ENCODE measurements at places on chromosomes 16 and 17. TPM values are rescaled to one million over a fixed set of nuclear protein-coding genes. Genes with fewer than 3 reads are reported as not detected.

GRCh38 chr17:19331543-19332245 lies 30.8 kb downstream of the B9D1 start:
- peak; percentile 32 for DNase-seq

- DNase-seq, result no peak
These were observed 108.9 kb downstream of the ENGASE start for GRCh38 chr17:79183293-79184158.

DNA sequence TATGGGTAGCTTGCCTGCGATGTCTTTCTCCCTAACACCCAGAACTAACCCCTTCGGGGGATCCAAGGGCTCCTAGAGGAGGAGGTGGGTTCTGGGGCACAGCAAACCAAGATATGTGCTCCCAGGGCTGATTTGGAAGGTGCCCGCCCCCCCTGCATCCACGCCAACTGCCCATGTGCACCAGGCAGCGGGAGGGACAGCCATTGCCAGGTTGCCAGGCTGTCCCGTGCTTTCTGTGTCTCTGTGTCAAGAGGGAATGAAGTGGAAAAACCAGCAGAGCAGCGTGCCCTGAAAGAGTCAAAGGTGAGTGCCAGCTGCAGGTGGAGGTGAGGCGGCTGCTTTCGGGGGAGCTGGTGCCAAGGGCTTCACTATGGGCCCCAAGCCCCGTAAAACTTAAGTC lies 6.4 kb downstream of the TEKT5 start:
- DNase-seq, result no peak

GRCh38 chr16:16143038-16143763 lies 80.1 kb downstream of the ABCC6 start:
- DNase-seq, result peak; percentile 79

GRCh38 chr16:88315543-88316105 lies 67.1 kb upstream of the ZNF469 start:
- peak; percentile 52 for DNase-seq

DNA sequence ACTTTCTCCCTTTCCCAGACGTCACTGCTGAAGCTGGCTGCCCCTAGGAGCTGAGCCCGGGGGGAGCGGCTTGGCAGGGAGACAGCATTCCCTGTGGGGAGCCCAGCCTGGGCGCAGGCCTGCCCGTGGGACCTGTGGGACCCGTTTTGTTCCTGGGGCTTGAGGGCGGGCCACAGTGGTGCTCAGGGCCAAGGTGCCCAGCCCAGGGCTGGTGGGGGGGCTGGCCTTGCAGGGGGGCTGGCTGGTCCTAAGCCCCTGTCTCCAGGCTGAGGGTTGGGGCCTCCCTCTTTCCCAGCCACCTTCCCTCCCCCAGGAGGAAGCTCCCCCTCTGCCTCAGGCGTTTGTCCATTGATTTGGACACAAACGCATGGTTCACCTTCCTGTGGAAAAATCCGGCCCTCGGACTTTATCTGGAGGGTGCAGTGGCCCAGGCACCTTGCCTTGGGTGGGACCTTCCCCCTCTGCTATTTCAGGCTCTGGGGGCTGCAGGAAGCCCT lies 4.4 kb downstream of the NHERF2 start:
- DNase-seq, result no peak

- DNase-seq, result peak; percentile 75
These were observed 383 bp downstream of the ZNF598 start for GRCh38 chr16:2009164-2009711.

DNA sequence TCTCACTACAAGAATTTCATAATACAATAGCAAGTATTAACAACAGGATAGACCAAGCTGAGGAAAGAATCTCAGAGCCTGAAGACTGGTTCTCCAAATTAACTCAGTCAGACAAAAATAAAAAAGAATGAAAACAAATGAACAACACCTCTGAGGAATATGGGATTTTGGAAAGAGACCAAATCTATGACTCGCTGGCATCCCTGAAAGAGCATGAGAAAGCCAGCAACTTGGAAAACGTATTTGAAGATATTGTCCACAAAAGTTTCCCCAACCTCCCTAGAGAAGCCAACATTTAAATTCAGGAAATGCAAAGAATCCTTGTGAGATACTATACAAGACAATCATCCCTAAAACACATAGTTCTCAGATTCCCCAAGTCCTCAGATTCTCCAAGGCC lies 20.9 kb downstream of the NLRP1 start:
- no peak for DNase-seq

DNA sequence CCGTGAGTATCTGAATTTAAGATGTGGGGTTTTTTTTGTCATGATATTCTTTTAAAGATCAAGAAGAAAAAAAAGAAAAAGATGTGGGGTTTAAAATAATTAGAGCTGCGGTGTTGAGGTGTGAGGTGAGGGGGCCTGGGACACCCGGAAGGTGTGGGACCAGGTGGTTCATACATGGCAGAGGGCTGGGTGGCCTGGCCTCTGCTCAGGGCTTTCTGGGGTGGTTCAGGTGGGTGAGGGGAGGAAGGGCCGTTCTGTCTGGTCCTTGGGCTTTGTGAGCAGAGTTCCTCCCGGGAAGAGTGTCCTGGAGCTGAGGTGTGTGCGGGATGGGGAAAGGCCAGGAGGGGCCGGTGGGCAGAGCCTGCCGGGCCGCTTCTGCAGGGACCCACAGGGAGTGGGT lies 5.0 kb downstream of the PRSS27 start:
- no peak for DNase-seq

GRCh38 chr17:21041741-21042457 lies 912 bp downstream of the USP22 start:
- DNase-seq, result peak; percentile 74

DNA sequence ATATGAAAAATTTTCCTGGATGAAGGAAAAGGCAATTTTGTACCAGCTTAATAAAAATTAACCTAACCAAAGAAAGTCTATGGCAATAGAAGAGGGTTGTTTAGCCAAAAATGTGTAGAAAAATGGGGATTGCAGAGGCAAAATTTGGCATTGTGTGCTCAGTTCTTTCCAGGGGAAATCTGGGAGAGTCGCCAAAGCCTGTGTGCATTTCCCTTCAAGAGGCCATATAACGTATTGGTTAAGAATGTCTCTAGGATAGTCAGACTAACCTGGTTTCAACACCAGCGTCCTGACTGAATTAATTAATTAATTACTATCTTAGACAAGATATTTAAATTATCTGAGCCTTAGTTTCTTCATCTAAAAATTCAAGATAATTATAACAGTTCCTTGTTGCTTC lies 44.8 kb upstream of the HLF start:
- no peak for DNase-seq

- DNase-seq, result no peak
These were observed 147.8 kb downstream of the SPECC1 start for GRCh38 chr17:20157001-20157310.

DNA sequence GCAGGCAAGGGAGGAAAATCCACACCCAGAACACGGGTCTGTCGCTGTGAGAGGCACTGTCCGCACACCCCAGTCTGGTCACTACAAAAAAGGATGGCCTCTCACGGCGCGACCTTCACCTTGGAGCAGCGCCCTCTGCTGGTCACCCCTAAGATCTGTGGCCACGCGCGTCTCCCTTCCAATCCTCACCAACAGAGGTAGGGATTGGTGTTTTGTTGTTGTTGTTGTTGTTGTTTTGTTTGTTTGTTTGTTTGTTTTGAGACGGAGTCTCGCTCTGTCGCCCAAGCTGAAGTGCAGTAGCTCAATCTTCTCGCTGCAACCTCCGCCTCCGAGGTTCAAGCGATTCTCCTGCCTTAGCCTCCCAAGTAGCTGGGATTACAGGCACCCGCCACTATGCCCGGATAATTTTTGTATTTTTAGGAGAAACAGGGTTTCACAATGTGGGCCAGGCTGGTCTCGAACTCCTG lies 15.0 kb upstream of the C17orf58 start:
- peak; percentile 74 for DNase-seq

DNA sequence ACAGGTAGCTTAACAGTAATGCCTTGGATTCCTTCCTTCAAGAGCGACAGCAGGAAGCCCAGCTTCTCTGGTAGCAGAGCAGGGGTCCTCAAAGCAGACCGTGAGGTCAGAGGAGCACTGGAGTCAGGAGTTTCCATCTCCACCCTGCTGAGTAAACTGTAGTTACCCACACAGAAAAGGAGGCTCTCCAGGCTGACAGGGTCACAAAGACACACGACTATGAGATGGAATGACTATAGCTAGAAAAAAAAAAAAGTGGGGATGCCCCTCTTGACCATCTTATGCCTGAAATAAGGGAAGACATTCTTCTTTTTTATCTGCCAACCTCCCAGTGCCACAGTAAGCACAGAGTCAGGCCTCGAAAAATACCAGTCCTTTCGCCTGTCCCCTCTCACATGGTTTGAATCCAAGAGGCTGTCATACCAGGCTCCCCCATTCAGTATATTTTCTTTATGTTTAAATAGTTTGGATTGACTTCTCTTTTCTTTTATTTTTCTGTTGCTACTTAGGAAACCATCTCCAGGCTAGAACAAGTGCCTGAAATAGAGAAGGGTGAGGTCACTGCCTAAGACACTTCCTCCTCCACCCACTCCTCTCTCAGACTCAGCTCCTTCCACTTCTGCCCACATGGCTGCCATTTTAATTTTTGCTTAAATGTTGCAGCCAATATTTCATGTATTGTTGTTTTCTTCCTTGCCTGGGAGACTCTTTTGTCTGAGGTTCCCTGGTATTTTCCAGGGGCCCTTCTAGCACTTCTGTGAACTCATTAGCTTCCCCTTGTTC lies 707.4 kb downstream of the MAF start:
- DNase-seq, result no peak

DNA sequence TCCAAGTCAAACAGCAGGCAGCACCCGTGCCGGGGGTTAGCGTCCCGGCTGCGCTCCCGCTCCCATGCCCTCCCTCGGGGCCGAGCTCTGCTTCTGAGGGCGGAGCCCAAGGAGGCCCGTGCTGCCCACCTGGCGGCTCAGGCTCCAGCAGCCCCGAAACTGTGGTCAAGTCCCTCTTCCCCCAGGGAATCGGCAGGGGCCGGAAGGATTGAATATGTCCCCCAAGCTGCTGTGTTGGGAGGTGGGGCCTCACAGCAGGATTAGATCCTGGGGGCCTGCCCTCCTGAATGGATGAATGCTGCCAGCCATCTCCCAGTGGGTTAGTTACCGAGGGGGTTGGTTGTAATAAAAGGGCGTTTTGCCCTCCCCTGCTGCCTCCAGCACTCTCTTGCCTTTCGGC lies 33.9 kb downstream of the MAP2K3 start:
- no peak for DNase-seq

DNA sequence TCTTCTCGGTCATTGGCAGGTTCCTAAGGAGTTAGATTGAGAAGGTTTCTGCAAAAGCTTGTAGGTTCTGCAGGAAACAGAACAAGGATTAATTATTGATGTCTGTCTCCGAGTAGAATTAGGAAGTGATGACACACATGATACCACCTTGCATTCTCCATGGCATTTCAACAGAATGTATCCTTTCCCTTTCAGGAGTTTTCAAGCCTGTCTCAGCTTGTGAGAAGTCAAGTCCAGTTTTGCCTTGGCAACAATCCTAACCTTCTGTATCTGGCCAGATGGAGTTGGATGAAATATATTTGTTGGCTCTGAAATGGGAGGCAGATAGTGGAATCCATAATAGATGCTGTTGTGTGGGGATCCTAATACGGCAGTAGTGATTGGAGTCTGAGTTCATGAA lies 235.5 kb downstream of the SHISA9 start:
- no peak for DNase-seq

DNA sequence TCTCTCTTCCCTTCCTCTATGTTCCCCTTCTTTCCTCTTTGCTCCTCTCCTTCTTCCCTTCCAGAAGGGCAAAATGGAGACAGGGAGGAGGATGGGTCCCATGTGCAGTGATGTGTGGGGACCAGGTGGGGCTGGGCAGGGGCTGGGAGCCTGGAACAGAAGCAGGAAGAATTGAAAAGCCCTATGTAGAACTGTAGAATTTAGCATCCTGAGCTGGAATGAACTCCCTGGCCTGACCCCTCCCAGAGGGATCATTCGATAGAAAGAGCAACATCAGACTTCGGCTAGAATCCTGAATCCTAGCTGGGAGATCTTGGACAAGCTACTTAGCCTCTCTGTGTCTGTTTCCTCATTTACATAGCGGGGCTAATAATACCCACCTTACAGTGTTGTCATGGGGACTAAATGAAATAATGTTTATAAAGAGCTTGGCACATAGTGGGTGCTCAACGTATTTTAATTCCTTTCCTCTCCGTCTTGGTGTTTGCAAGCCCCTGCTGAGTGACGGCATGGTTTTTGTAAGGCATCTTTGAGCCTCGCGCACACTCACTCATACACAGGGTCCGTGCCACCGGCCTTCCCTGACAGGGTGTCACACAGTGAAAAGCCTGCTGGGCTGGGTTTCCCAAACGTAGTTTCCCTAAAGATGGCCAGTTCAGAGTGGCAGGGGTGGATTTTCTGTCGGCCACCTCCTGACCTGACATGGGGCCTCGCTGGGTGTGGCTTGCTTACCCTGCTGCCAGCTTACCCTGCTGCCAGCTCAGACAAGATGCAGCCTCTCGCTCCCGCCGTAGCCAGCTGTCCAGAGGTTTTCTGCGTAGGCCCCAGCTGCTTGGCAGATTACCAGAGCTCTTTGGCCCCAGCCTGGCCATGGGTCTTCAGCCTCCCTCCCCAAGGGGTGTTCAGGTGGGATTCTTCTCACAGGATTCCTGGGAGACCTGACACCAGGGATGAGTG lies 6.1 kb upstream of the ARHGAP23 start:
- no peak for DNase-seq

- no peak for DNase-seq
These were observed 211.7 kb upstream of the CHMP6 start for GRCh38 chr17:80779961-80780380.

DNA sequence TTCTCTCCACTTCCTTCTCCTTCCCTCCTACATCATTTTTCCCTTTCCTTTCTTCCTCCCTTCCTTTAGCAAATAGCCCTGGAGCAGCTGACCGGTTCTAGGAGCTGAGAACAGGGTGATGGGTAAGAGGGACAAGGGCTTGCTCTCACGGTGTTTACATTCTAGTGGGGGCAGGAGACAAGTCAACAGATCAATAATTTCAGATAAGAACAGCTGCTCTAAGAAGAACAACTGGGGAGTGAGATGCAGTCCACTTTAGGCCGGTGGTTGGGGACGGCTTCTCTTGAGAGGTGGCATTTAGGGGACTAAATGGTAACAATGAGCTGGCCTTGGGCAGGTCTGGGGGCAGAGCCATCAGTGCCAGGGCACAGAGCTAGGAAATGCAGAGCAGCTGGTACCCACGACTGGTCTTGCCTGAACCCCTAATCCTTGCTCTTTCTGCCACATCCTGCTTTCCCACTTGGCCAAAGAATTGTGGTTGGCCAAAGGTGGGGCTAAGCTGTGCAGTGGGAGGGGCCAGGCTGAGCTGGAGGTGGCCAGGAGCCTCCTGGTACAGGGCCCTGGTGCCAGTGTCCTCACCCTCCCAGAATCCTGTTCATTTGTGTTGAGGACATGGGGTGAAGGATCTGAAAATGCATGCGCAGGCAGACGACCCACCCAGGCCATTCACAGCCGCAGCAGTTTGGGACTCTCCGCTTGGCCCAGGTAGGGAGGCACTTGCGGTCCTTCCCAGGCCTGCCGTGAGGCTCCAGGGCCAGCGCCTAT lies 17.7 kb downstream of the CBX4 start:
- no peak for DNase-seq

MARF1 gene
- total RNA-seq, result 29.9 TPM

PPP1R27 gene
- total RNA-seq, result 2.3 TPM

TERB1 gene
- total RNA-seq, result not detected

CCL23 gene
- not detected for total RNA-seq

CCL14 gene
- not detected for total RNA-seq

RGS11 gene
- not detected for total RNA-seq

SLC6A2 gene
- not detected for total RNA-seq

CMTM2 gene
- not detected for total RNA-seq

LHX1 gene
- total RNA-seq, result 0.07 TPM

SMIM36 gene
- not detected for total RNA-seq

SYCE1L gene
- total RNA-seq, result 2.7 TPM

Data from K562 (cell line).